ENCODE measurements at places on chromosomes 3 and 15.

- no peak for DNase-seq
These were observed 355.4 kb downstream of the LPP start for GRCh38 chr3:188509316-188509715.

DNA sequence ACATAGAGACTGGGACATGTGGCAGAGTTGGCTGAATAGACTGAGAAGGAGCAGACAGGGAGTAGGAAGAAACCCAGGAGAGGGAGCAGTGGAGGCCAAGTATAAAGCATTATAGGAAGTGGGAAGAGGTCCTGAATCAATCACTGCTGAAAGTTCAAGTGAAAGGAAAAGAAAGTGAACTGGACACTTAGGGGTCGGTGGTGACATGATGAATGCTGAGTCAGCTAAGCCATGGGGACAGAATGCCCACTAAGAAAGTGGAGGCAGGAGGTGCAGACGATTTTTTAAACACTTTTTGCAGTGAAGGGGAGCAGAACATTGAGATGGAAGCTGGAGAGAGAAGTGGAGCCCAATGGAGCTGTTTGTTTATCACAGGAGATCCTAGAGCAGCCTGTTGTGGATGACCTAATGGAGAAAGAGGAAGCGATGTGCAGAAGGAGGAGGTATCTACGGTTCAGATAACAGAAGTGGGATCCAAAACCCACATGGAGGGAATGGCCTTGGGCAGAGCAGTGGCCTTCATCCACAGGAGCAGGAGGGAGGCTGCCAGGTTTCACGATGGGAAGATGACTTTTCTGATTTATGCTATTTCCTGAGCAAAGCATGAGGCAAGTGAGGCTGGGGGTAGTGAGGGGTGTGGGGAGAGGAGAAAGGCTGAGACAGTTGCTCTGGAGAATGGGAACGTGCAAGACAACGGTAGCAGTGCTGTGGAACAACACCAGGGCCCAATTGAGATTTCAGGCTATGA, 208.2 kb downstream of the RPLP1 start:
- DNase-seq = no peak

DNA sequence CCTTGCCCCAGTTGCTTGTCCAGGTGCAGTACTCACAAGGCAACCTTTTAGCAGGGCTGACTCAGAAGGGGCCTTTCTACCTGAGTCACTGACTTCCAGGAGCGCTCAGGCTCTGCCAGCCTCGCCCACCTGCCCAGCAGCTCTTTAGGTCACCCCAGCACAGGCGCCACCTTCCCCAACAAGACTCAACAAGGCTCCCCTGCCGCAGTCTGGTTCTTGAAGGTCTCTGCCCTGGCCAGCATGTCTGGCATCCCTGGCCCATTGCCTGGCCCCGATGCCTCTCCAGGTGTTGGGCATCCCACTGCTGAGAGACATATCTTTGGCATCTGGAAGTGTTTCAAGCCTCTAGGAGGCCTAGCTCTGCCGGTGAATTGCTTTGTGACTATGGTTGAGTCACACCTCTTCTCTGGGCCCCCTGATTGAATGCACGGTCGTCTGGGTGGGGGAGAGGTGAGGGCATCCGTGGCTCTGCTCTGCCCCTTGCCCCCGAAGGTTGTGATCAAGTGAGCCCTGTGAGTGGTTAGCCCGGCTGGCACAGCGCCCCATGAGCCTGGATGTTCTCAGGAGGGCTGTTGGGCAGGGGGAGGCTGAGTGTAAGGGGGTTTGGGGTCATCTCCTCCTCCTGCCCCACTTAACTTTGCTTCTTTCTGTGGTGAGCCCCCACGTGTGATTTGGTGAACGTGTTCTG, 21.6 kb downstream of the SNX33 start:
- DNase-seq = no peak

- DNase-seq = no peak
These were observed 4.0 kb downstream of the EPHB3 start for GRCh38 chr3:184565421-184566211.

- peak; percentile 89 for DNase-seq
These were observed at the start of gene RCCD1 for GRCh38 chr15:90954712-90955623. Gene RCCD1, plus strand, starts transcription at chr15:90954884. Its CDS starts 1,851 bp downstream, at chr15:90956735.

DNA sequence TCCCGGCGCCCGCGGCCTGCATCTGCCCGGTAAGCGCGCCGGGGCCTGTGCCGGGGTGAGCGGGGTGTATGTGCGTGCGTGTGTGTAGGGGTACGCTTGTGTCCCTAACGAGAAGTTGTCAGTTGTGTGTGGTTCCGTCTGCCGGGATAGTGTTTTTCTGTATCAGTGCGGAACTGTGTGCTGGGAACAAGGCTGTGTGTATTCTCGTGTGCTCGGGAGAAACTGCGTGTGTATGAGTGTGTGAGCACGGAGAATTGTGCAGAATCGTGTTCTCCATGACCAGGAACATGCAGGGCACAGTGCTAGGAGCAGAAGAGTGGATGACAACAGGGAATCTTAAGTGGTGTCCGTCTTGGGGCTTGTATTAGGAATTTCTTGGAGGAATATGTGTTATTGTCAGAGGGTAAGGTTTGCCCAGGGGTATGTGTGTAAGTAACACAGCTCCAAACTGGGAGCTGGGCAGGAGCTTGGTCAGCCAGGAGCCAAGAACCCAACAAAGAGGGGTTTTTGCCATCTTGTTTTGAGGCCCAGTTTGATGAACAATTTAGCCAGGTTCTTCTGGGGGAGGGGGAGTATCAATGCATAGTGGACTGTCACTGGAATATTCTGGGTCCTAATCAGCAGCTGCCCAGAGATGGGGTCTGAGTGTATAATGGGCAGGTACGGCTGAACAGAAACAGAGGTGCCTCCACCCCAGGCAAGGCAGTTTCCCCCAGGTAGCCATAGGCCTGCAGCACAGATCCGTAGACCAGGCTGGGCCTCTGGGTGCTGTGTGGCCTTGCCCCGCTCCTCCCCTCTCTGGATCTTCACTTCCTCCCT, 2.1 kb downstream of the ISL2 start:
- no peak for DNase-seq

GRCh38 chr3:41629072-41629471, 332.8 kb downstream of the ULK4 start:
- DNase-seq = no peak

DNA sequence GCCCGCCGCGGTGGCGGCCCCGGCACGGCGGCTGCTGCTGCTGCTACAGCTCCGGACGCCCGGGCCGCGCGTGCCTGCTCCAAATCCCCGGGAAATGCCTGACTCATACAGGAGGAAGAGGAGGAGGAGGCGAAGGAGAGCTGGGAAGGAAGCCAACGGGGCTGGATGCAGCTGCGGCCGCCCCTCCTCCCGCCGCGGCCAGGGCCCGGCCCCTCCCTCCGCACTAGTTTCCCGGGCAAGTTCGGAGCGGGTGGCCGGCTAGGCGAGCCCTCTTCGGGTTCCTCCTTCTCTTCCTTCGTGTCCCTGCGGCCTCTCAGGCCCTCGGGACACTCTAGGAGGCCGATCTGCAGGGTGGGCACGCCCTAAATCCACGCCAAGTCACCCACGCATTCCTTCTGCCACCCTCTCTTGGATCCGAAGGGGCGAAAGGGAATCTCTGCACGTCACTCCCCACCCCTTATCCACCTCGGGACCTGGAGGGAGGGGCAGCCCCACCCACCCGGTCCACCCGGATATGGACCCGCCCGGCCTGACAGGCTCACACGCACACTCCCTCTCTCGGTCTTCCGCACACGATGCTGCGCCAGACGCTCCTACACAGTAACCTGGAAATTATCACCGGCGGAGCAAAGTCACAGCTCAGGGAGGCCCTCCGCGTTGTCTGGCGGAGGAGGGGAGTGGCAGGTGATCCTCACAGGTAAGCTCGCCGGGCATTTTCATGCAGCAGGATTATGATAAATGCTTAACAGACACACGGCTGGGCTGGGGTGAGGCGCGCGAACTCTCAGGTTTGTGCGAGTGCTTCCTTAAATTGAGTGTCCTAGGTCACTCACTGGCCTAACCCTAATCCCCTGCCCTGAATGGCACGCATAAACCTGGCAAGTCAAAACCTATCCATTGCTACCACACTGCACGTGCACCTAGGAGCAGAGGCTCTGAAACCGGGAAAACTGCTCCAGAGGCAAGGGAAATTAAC, at the start of the genes OSBPL10 and ZNF860:
OSBPL10 (minus strand) TSS at position 57 of the 976 bp plus-strand sequence. CDS start 83 bp downstream, outside the sequence.
ZNF860 (plus strand) TSS at position 545 of the 976 bp plus-strand sequence. CDS start 7,330 bp downstream, outside the sequence.
- no peak for DNase-seq

DNA sequence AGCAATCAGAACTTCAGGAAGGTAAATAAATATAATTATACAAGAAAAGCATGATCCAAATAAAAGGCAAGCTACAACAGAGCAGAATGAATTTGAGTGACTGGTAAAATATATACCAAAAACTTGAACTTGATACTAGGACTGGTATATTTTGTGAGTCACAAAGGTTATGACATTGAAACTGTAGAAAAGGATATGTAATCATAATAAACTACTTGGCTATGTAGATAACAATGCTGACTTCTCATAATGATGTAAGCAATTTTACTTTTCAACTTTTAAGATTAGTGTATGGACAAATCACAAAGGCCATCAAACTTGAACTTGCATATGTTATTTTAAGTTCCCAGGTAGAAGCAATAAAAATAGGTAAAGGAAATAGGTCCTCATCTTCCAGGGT, 384.5 kb upstream of the NECTIN3 start:
- no peak for DNase-seq

- DNase-seq = no peak
These were observed 491 bp upstream of the SENP7 start for GRCh38 chr3:101513419-101513986.

DNA sequence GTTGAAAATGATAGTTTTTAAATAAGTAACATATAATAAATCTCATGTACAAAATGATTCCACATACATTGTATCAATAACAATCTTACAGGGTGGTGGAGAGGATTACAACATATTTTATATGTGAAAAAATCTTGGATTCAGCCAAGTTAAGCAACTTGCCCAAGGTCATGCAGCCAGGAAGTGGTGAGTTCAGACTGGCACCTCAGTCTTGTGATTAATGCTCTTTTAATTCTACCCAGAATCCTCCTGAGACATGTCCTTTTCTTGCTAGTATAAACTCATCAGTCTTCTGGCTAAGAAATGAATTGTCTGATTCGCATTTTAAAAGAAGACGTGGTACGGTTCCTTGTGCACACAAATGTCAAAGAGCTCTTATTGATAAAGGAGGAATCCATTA, 4.5 kb upstream of the MYRIP start:
- no peak for DNase-seq

DNA sequence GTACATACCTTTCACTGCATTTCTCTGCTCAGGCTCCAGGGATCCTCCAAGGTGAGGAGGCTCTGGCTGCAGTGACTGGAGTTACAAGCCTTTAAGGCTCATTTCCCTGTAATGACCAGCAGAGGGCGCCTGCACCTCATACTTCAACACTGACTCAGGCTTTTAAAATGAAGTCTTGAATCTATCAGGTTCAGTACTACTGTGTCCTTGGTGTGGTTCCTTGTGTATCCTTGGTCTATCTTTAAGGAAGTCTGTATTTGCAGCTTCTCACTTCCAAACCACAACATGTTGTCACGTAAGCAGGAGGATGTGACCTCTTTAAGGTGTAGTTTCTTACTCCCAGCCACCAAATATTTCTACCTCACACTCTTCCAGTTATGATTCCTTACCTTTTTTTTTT, 122.5 kb upstream of the ZBED2 start:
- DNase-seq = peak; percentile 49

DNA sequence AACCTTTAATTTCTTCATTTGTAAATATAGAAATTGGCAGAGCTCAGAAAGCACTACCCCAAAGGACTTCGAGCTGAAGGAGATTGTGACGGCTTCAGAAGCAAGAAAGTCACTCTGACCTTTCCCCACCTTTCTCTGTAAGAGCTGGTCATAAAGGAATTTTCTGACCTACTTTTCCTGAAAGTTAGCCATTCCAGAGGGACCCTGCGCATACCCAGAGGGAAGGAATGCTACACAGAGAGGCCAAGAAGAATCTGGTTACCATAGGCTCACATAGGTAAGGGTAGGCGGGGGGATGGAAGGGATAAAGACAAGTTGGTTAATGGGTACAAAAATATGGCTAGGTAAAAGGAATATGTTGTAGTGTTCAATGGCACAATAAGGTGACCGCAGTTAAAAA, 1080.3 kb downstream of the ZPLD1 start:
- no peak for DNase-seq
